ENCODE measurements at places on chromosomes 3 and 15.

DNA sequence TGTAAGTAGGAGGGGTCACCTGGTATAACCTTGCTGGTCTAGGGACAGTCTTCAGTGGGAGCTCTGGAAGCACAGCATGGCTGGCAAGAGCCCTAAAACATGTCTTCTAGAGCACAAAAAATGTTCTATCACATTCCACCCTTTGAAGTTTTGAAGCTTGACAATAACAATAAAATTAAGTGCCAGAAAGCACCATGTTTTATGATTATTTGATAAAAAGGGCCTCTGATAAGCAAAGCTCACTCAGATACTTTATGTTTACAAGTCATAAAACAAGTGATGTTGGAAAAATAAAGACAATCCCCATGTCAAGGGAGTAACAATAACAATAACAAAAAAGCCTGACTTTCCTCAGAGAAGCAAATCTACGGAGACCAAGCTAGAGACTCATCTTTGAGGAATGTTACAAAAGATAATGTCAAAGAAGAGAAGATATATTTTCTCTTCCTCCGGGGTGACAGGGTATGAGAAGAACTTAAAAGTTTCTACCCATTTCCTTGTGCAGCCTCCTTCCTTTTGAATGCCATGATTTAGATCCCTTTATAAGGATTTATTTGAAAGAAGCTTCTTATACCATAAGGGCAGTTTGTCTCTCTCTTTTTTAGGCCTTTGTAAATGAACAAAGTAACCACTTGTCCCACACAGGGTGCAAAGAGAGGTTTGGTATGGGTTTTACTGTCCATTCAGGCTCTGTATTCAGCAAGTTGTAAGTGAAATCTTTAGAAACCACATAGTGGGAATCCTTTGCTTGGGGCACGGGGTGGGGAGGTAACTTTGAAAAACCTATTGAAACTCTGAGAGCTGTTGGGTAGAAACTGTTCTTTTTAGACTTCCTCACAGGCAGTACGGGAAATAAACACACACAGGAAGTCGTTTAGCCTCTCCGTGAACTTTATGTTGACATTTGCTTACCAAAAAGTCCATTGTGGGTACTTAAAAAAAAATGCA lies 109.6 kb upstream of the RBMS3 start:
- peak; percentile 82 for DNase-seq

DNA sequence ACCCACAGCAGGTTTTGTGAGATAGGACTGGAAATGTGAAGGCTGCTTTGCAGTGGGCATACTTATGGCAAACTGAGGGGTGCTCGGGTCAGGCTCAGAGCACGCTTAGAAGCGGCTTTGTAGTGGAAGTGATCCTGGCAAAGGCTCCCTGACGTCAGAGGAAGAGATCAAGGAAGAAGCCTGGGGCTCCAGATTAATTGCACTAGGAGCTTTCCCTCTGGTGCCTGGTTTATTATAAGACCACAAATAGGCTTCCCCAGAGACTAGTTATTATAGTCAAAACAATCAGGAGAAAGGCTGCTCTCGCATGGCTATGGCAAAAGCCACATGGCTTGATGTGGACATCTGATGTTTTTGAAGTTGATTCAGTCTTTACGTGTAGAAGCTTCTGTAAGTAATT lies 515.1 kb downstream of the GABRG3 start:
- DNase-seq: peak; percentile 45

DNA sequence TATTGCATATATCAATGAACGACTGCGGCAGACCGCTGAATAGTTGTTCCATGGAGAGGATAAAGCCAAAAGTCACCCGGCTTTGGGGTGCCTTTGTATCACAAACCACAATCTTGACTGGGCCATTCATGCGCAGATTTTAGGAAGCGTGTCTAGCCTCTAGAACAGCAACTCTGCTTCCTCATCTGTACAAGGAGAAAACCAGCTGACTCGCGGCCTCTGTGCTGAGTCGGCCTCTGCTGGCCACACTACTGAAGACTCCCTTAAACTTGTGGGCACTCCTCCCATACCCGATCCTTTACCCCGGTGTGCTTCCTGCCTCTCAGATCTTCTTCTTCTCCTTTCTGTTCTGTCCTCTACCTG lies 872 bp downstream of the DLEC1 start:
- DNase-seq: no peak

DNA sequence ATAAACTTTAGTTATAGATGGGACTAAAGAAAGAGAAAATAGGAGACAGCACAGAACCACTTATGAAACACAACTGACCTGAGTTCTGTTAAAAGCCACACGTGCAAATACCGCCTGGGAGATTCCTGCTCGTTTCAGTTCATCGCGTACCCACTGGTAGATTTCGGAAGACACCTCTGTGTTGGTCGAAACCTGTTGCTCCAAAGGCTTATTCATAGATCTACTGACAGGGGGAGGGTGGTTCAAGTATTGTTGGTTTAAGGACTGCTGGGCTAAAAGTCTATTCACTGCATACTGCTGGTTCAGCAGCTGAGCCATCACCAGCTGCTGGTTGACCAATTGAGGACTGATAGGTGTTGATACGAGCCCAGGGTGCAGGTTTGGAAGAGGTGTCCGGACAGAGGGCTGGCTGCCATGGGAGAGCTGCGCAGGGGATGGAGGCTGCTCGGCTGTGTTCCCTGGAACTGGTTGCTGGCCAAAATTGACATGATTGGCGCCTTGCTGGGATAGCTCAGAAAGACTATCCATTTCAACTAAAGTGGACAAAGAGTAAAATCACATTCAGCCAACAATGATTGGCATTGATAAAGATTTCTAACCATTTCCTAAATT lies 30.6 kb downstream of the SATB1 start:
- no peak for DNase-seq

DNA sequence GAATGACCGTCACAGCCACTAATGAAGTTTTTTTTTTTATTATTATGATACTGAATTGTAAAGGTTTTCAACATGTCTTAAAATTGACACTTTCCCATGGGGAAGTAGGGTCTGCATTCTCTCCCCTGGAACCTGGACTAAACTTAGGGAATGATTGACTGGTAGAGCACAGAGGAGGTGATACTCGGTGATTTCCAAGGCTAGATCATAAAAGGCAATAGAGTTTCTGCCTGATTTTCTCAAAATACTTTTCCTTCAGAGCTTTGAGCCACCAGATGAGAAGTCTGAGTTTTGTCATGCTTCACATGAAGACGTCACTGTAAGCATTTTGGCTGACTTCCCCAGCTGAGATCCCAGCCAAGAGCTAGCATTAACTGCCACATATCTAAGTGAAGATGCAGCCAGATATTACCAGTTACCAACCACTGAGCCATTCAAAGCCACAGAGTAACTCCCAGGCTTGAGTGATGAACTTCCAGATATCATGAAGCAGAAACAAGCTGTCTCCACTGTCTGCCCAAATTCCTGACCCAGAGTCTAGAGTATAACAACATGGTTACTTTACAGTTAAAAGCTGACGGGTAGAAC lies 105.8 kb downstream of the LSAMP start:
- DNase-seq: no peak

DNA sequence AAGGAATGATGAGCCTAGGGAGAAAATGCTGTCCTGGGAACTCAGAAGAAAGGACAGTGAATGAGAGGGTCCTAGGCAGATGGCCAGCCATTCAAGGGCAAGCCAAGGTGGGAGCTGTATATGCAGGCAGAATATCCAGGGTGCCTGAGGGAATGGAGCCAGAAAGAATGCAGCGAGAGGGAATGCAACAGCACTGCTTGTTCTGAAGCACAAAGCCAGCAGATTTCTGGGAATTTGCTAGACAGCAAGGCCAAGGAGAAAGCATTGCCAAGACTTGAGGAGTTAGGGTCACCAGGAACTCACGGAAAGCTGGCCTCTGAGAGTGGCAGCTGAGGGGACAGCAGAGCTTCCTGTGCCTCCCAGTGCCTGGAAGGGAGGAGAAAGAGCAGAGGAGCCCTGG lies 200.6 kb downstream of the MYRIP start:
- DNase-seq: no peak

GRCh38 chr3:181402347-181402746 lies 309.4 kb upstream of the SOX2 start:
- DNase-seq: no peak

GRCh38 chr3:119630128-119630879 lies 30.1 kb downstream of the POPDC2 start:
- DNase-seq: no peak
